ENCODE measurements at places on chromosomes 4 and X.
A peak's percentile ranks its signal among the peaks of the same experiment; 100 is the strongest.

- DNase-seq = no peak
Measured at GRCh38 chr4:10509733-10510132, 52.5 kb upstream of the ZNF518B start.

DNA sequence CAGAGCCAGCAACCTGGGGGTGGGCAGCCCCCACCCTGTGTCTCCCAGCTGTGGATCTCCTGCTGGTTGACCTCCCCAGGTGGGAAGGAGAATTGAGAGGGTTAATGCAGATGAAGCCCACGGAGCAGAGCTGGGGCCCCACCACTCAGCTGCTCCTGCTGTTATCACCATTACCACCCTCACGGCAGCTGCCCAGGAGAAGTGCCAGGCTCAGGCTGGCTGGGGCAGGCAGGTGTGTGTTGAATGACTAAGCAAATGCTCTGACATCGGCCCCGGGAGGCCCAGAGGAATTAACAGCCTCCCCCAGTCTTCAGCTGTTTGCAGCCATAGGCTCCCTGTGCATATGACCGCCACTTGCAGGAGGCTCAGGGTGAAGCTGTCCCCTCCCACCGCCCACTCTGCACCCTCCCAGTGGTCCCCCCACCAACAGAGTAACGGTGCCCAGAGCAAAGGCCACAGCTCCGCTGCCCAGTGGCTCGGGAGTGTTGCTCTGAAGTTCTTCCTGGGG is 133.8 kb downstream of the CPZ start:
- DNase-seq = no peak

- no peak for DNase-seq
Measured at GRCh38 chr4:33930497-33930896, 2313.8 kb downstream of the ARAP2 start.

- DNase-seq = no peak
Measured at GRCh38 chrX:6738518-6739470, 203.9 kb upstream of the VCX3A start.

DNA sequence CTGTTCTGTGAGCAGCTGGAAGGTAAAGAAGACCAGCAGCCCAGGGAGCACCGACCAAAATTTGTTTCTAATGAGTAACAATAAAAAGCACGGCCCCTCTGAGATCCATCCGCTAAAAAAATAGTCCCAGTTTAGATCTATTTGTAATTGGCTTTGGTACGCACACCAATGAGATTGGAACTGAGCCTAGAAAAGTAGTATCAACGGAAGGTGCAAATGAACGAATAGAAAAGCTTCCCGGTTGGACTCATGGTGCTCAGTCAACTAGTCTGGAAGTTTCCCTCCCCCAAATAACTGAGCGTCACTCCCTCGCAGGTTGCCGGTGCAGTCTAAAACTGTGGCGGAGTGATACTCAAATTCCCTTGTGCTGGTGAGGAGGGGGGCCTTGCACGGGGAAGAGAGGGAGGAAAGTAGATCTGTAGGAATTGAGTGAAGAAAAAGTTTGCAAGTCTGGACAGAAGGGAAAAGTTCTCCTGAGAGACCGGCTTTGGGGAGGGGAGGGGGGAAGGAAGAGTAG is at the start of gene COL4A5:
COL4A5 (plus strand) TSS at position 413 of the 517 bp plus-strand sequence. CDS start 288 bp downstream, outside the sequence.
- peak; percentile 89 for DNase-seq

- DNase-seq = no peak
Measured at GRCh38 chr4:88965053-88965452, 91.9 kb downstream of the FAM13A start.

- DNase-seq = no peak
Measured at GRCh38 chr4:85488416-85488815, 13.5 kb downstream of the ARHGAP24 start.

- DNase-seq = peak; percentile 68
Measured at GRCh38 chr4:13984991-13985800, 357.7 kb upstream of the BOD1L1 start.

DNA sequence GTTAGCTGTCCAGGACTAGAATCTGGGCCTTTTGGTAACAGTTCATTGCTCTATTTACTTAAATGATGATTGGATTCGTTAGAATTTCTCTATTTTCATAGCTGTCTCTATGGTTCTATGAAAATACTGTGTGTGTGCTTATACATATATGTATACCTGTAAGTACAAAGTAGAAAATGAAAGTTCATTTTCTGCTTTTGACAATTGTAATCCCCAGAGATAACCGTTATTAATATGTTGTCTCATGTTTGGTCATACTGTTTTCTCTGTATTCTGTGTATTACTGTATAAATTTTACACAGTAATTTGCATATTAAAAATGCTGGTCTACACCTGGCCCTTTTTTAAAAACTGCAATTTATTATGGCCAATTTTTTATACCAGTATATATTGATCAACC is 55.4 kb downstream of the CLCN3 start:
- DNase-seq = no peak

- DNase-seq = no peak
Measured at GRCh38 chrX:27996132-27996531, 14.9 kb upstream of the DCAF8L1 start.

DNA sequence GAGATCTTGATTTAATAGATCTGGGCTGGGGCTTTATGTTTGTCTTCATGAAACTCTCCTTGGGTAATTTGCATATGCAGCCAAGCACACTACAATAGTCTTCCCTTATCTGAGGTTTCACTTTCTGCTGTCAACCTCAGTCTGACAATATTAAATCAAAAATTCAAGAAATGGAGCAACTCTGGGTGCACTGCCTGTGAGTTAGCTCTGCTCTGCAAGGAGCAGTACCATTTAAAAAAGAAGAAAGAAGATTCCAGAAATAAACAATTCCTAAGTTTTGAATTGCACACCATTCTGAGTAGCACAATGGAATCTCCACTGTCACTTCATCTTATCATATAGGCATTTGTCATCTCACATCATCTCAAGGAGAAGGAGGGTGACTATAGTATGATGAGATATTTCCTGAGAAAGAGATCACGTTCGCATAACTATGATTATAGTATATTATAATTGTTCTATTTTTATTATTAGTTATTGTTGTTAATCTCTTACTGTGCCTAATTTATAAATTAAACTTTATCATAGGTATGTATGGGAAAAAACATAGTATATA is 9.4 kb downstream of the FNIP2 start:
- DNase-seq = no peak

DNA sequence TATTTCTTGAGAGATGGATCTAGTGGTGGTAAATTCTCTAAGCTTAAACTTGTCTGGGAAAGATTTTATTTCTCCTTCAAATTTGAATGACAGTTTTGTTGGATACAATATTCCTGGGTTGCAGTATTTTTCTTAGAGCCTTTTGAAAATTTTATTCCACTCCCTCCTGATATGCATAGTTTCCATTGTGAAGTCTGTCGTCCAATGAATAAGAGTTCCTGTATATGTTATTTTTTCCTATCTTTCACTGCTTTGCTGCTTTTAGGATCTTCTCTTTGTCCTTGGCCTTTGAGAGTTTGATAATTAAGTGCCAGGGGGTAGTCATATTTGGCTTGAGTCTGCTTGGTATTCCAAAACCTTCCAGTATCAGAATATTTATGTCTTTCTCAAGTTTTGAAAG is 1156.4 kb upstream of the AGA start:
- DNase-seq = no peak

GRCh38 chrX:6718766-6719165 is 183.8 kb upstream of the VCX3A start:
- DNase-seq = no peak

DNA sequence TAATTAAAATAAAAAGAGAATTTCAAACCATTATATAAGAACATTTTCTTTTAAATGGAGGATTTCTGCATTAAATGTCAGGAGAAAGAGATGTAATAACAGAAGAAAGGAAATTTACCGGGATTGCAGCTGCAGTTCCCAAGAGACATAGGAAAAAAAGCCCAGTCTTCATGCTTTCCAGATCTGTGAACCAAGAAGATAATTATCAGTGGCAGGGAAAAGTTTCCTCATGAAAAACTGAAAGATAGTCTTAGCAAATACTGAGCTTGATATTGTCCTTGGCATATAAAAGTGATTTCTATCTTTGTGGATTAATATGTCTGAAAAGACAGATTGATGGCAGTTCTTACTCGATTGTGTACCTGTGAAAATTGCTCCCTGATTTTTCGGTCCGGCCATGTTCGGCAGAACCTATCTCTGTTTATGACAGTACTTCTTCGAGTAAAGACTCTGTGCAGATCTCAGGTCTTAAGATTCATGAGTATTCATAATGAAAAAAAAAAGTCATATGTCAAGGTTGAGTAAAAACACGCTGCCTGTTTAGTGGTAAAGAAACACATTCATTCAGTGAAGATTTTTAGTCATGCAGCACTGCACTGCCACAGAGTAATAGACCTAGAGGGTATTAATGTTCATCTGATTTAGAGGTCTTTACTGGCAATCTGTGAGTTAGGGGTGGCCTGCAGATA is 29.6 kb downstream of the SPARCL1 start:
- no peak for DNase-seq

GRCh38 chrX:139209342-139209741 is 321.2 kb upstream of the F9 start:
- DNase-seq = no peak

- peak; percentile 23 for DNase-seq
Measured at GRCh38 chr4:48297256-48297846, 27.7 kb upstream of the TEC start.

DNA sequence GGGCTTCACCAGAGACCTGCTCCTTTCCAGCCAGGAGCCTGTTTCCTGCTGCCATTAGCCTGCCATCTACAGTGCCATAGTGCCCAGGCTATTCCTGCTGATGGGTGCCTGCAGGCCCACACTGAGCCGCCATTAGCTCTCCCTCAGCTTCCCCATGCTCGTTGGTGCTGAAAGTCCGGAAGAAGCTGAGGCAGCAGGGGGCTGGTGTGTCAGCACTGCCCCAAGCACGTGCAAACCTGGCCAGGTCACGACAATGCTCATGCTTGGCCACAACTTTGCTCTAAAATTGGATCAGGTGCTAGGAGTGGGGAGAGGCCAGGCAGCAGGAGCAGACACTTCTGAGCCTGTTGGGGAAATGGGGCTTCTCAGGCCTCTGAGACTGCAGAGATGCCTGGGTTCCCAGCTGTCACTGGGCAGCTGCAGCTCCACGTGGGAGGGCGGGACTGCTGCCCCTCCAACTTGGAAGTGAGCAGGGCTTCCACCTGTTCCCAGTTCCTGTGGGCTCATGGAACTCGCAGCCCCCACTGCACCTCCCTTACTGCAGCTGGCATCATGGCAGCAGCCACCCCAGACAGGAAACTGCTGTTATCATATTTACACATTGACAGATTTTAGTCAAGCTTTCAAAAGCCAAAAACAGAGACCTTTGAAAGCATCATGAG is 913.9 kb downstream of the FSTL5 start:
- DNase-seq = no peak

DNA sequence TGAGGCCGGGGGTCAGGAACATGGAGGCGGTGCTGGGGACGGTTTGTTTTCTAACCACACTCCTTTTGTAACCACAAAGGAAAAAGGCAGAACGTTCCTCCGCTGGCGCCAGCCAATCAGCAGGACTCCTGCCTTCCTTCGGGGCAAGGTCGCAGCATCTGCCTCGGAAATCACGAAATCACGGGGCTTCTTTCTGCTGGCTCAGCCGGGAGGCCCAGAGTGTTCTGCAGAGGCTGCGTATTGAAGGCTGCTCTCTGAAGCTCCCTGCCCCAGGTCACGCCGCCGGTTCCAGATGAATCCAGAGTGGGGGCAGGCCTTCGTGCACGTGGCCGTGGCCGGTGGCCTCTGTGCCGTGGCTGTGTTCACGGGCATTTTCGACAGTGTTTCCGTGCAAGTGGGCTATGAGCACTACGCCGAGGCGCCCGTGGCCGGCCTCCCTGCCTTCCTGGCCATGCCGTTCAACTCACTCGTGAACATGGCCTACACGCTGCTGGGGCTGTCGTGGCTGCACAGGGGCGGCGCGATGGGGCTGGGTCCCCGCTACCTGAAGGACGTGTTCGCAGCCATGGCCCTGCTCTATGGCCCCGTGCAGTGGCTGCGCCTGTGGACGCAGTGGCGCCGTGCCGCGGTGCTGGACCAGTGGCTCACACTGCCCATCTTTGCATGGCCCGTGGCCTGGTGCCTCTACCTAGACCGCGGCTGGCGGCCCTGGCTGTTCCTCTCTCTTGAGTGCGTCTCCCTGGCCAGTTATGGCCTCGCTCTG is 9.4 kb downstream of the TMEM187 start:
- DNase-seq = peak; percentile 74

- DNase-seq = no peak
Measured at GRCh38 chrX:37757082-37757481, 22.8 kb upstream of the CYBB start.

DNA sequence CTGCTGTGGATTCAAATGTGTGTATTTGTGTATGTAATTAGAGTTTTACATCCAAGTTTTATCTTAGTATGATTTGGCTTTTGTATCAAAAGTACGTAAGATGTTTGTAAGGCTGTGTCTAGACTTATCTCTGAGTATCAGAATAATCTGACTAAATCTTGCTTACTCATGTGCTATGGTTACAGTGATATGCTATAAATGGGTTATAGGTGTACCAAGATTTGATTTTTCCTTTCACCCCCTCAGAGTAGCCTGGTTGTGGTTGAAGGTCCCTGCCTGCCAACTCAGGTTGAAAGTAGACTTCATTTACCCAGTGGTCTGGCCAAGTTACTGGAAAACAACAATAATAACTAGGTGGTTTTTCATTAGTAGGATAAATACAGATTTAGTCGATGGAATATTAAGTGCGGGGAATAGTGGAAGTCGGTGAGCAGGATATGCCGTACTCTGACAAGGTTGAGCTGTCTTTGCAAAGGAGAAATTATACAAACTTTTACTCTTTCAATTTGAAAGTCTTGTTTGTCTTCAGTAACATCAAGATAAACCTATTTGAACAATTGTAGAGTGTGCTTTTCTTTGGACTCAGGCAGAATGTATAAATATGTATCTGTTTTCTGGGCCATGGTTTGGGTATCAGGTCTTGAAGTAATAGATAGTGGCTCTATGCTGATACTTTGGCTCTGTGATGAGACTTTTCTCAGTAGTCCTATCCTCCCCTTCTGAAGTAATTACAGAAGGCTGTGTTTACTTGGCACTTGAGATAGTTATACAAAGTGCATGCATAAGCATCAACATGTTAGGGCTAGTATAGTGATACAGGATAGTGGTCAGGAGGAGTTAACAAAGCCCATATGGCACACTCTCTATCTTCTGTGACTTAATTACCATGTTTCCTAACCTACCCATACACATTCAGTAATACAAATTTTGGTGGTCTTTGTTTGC is 23.7 kb downstream of the BMP2K start:
- DNase-seq = no peak

Measured in fibroblast of gingiva (primary cell).